ENCODE measurements at places on chromosomes 2 and 18.

DNA sequence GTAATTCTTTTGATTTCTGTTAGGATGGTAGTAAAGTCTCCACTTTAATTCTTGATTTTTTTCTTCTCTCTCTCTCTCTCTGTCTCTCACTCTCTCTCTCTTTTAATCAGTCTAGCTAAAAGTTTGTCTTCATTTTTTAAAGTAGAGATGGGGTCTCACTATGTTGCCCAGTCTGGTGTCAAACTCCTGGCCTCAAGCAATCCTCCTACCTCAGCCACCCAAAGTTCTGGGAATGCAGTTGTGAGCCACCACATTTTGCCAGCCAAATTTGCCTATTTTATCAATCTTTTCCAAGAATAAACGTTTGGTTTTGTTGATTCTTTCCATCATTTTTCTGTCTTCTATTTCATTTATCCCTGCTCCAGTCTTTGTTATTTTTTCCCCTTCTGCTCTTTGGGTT, 23.9 kb upstream of the ACOXL start:
- no peak for DNase-seq

GRCh38 chr2:216308576-216308975, 63.7 kb downstream of the MARCHF4 start:
- DNase-seq, result no peak

GRCh38 chr2:34892256-34892655, 1293.2 kb upstream of the FAM98A start:
- no peak for DNase-seq

- no peak for DNase-seq
Measured at GRCh38 chr18:44495151-44495550, 185.5 kb upstream of the SETBP1 start.

- DNase-seq, result no peak
Measured at GRCh38 chr18:56327191-56327885, 311.1 kb downstream of the TXNL1 start.

- peak; percentile 77 for DNase-seq
Measured at GRCh38 chr2:197152451-197153228, 157.9 kb downstream of the ANKRD44 start.

GRCh38 chr2:211837206-211837605, 701.4 kb downstream of the ERBB4 start:
- DNase-seq, result no peak

DNA sequence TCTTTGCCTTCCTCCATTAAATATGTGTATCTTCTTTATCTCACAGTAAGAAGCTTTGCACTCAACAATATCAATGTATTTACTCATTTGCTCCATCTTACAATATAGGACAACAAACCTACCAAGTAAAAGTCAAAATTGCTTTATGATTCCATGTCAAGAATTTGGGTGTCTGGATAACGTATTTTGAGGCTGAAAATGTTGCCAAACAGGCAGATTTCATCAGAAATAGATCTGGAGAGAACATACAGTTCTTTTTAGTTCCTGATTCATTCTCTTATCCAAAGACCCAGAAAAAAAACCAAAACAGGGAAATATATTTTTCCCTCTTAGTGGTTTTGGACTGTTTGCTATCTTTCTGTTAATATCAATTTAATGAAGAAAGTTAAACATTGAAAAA, 621.1 kb downstream of the STK39 start:
- DNase-seq, result no peak

Measured in suppressor macrophage treated with lipopolysaccharide for 1 hour (primary cell).